ENCODE measurements at places on chromosomes 3 and 15.

DNA sequence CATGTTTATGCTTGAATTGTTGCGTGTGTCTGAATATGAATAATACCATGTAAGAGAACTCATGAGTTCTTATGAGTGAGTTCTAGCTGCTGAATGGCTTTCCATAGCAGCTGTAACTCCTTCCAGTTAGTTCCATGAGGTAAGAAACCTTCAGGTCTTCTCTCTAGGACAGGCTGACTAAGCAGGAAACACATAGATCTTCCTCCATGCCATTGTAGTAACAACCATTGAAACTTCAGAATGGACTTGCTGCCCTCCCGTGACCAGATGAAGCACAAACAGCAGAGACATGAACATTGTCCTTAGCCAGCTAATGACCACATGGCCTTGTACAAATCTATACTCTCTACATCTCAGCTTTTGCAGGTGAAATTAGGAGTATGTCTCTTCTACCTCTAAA lies 200.0 kb downstream of the ZNF385D start:
- DNase-seq: no peak

DNA sequence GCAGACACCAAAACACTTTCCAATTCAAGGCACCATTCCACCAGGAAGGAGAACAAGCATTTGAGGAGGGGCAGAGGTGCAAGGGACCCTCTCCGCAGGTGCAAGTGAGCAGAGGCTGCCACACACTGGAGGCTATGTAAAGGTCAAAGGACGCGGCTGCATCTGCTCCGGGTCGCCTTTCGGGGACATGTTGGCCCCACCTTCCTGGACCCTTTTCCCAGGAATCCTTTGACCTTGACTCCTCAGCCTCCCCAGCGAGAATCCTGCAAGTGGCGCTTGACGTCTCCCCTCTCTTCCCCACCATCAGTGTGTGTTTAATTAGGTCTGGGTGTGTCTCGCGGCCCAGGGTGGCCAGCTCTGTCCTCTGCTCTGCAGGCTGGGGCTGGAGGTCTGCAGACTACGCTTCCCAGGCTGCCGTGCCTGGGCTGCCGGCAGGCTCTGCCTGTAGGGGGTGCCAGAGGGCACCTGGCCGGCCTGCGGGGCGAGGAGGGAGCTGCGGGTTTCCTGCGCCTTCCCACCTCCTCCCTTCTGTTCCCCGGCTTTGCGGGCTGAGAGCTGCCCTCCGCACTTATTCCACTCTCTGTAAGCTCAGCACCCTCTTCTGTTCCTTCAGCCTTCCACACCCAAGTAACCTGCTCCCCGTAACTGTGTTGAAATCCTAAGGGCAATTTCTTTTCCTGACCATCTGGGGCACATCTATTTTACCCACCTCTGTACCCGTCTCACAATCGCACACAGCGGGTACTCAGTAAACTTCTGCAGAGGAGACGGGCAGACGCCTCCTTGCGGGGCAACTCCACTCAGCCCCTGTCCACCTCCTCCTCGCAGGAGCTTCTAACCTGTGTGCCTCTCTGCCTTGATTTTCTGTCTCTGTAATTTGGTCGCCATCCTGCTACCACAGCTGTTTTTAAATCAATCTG lies 129.8 kb downstream of the NSMCE3 start:
- DNase-seq: peak; percentile 85

GRCh38 chr3:30632065-30632464 lies 25.7 kb downstream of the TGFBR2 start:
- DNase-seq: no peak

GRCh38 chr3:40780925-40781406 lies 256.2 kb downstream of the ZNF621 start:
- no peak for DNase-seq

All from GM12892 (cell line).